ENCODE measurements at places on chromosomes 12 and 14.

DNA sequence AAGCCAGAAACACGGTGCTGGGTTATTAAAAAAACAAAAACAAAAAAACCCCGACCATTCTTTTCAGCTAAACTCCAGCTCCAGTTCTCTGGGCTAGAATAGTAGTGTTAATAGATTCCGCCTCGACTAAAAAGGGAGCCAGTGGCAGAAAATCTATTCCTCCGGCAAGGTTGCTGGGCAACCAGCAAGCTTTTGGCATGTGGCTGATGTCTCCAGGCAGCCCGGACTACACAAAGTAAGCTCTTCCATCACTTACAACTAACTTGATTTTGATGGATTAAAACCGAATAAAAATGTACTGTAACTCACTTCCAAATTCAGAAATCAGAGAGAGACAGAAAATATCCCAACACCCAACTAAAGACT, 126.4 kb upstream of the FOXN3 start:
- DNase-seq: peak; percentile 76

DNA sequence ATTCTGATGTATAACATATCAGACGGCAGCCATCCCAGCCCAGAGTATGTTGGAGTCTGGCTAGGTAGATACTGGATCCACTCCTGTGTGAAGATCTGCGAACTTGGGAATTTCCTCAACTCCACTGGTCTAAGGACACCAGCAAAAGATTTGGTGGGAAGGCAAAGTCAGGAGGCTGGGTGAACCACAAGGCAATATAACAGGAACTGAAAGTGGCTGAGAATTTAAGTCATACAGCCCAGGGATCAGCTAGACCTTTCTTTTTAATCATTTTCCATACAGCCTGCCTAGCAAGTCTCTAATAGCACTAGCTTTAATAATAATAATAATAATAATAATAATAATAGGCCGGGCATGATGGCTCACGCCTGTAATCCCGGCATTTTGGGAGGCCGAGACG, 34.8 kb downstream of the BRAP start:
- no peak for DNase-seq

DNA sequence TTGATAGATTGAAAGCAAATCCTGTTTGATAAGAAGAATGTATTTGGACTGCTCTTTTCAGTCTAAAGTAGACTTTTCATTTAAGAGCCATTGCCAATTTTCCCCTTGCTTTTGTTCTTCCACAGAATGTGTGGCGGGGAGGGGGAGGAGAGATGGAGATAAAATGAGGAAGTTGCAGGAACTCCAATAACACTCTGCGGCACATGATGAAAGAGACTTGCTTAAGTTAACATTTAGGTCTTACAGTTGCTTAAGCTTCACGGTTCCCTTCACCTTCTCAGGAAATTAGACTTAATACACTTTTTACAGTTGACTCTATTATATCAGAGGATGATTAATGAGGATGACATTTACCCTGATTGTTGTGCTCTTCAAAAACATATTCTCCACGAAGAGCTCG, 537.3 kb downstream of the TMTC2 start:
- no peak for DNase-seq

DNA sequence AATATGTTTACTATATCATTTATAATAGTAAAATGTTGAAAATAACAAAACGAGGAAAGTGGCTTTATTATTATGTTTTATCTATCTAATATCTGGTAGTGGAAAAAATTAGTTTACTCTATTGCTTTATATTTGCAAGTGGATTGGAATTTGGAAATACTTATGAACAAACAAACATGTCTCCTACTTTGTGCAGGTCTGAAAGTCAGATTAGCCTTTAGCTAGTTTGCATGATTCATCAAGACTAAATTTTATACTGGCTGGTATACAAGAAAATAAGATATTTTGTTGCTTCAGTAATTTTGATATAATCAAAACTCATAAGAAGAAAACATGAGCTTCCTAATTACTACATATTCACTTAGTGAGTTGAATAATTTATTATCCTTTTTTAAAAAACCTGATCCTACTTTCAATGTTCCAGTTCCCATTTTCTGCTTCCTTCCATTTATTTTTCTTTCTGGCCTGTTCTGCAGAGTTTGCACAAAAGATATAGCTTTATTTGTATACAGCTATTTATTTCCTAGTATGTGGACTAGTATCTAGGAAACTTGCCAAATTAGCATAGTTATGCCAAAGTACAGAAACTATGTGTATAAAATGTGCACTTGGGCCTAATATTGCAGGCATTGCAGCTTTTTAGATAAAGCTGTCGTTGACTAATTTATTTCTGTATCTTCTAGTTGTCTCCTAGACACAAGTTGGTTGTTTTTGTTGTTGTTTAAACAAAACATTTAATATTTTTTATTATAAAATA, 122.0 kb downstream of the AKAP6 start:
- no peak for DNase-seq

- DNase-seq: no peak
Observed at GRCh38 chr14:89720076-89720687, 234.3 kb downstream of the EFCAB11 start.

GRCh38 chr12:20451761-20452160, 83.4 kb downstream of the PDE3A start:
- DNase-seq: no peak

- no peak for DNase-seq
Observed at GRCh38 chr12:119202544-119202943, 23.8 kb downstream of the HSPB8 start.

- DNase-seq: no peak
Observed at GRCh38 chr14:88092529-88092928, 87.6 kb downstream of the GPR65 start.

- no peak for DNase-seq
Observed at GRCh38 chr14:100445436-100446088, 122.4 kb downstream of the SLC25A47 start.

GRCh38 chr12:85720308-85721033, 115.7 kb downstream of the RASSF9 start:
- DNase-seq: no peak

DNA sequence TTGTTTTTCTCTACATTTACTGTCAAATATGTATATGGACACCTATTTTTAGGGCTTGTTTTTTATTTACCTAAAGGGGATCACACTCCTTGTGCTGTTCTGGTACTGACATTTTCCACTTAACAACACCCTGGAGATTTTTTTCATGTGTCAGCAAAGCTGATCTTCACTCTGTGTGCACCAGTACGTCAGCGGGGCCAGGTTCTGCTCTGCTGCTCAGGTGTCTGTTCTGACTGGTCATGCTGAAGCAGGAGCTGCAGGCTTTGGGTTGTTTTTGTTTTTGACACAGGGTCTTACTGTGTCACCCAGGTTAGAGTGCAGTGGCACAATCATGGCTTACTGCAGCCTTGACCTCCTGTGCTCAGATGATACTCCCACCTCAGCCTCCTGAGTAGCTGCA, 81.9 kb upstream of the CCND2 start:
- no peak for DNase-seq

DNA sequence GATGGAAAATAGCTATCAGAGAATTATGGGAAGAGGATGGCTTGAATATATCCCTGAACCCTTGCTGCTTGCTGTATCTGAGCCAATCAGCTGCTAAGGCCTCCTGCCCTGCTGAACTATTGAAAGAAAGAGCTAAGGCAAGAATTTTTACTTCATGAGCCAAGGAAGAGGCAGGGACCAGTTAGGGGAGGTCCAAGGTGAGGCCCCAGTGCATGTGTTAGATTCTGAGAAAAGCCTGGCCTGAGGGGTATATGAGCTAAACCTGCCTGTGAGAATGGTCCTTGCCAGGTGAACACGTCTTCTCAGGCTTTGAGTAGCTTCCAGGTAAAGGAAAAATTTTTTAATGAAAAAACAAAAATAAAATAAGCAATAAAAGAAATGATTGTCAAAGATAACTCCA, 218.0 kb downstream of the SYT1 start:
- DNase-seq: no peak

DNA sequence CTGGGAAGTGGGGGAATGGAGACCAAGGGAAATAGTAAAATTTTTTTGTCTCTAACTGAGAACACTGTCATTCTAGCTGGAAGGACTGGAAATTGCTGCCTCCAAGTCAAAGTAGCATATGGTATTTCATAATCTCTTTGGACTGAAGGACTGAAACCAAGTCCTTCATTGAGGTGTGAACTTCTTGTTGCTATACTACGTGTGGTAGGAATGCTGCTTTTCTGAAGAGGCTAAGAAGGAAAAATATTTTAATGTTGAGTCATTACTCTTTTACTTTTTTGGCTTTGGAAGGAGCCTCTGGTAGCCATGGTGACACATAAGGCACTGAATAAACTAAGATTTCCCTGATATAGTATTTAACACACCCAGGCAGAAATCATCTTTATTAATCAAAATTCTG, 465.4 kb downstream of the NPAS3 start:
- no peak for DNase-seq

GRCh38 chr12:51809193-51809592, 39.3 kb downstream of the FIGNL2 start:
- no peak for DNase-seq

DNA sequence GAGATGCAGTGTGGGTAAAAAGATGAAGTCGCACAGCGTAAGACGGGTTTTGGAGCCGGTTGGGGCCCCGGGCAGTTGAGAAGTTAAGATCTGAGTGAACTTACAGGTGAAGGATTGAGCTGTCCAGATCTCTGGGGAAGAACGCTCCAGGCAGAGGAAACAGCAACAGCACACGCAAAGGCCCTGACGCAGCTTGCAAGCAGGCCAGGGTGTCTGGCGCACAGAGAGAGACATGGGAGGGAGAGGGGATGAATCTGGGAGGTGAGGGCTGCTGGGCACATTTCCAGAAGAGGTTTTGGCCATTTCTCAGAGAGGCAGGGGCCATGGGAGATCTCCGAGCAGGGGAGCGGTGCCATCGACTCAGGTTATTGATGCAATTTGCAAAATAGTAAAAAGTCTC, 31.0 kb downstream of the MYL2 start:
- DNase-seq: no peak

- DNase-seq: no peak
Observed at GRCh38 chr12:118055144-118055557, 5.8 kb downstream of the WSB2 start.

- DNase-seq: no peak
Observed at GRCh38 chr14:65433157-65433556, 20.6 kb downstream of the FUT8 start.

- DNase-seq: no peak
Observed at GRCh38 chr12:120538281-120539156, 4.4 kb downstream of the RNF10 start.

- DNase-seq: no peak
Observed at GRCh38 chr12:58801986-58802385, 118.3 kb downstream of the LRIG3 start.

- DNase-seq: no peak
Observed at GRCh38 chr12:128856035-128856790, 2.9 kb downstream of the GLT1D1 start.

- DNase-seq: no peak
Observed at GRCh38 chr12:67506739-67507138, 141.8 kb upstream of the DYRK2 start.

Data from hippocampal formation (tissue), 2 donors.